ENCODE measurements at places on chromosomes 4 and X.

DNA sequence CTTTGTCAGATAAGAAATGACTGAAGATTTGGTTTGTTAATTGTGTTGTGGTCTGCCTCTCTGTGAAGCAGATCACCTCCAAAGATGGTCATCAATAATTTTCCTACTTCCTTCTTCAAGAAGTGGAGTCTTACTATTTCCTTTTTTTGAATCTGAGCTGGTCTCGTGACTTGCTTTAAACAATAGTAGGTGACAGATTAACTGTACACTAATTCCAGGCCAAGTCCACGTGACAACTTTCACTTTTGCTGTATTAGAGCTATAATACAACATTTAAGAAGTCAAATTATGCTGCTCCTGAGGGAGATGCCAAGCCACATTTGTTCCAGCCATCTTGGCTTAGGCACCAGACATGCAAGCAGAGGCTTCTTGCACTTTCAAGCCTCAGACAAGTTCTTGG is 393.8 kb upstream of the GRID2 start:
- DNase-seq, result no peak

GRCh38 chr4:36053930-36054329 is 190.4 kb downstream of the ARAP2 start:
- no peak for DNase-seq

- DNase-seq, result no peak
These were observed 25.9 kb downstream of the NSG1 start for GRCh38 chr4:4412641-4413372.

- DNase-seq, result no peak
These were observed 5.7 kb downstream of the DOK7 start for GRCh38 chr4:3468804-3469203.

- DNase-seq, result no peak
These were observed 198.4 kb downstream of the PALLD start for GRCh38 chr4:168695288-168695687.

DNA sequence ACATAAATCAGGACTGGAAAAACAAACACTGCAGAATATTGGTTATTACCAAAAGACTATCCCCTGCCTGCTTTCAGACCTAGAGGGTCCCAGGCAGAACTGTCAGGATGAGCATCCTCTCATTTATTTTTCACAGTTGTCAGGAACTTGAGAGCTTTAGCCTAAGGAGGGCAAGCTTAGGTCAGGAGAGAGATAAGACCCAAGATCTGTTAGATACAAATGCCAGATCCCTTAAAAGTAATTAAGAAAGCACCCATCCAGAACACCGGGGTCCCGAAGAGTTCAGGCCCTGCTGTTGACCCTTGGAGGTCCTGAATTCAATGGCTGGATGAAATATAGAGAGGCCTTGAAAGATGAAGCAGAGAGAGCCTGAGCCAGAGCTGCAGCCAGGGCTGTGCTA is 5.9 kb upstream of the MAGEB3 start:
- no peak for DNase-seq

DNA sequence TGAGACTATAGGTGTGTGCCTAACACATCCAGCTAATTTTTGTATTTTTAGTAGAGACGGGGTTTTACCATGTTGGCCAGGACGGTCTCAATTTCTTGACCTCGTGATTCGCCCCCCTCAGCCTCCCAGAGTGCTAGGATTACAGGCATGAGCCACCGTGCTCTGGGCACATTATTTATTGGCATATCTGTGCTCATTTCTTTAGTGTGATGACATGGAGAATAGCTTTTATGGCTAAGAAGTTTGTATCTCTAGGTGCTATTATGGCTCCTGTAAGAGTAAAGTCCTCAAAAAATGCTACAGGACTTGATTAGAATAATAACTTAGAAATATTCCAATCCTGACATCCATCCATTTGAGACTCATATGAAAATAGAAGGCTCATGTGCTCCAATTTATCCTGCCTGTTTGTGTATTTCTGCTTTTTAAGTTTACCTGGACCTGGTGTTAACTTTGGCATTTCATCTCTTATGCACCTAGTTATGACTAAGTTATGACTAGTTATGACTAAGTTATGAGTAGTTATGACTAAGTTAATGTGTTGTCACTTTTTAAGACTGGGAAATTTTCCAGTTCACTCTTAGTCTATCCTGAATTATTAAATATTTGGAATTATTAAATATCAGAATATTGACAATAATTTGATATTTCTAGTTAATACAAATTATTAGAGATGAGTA is 36.4 kb upstream of the UNC5C start:
- DNase-seq, result no peak

DNA sequence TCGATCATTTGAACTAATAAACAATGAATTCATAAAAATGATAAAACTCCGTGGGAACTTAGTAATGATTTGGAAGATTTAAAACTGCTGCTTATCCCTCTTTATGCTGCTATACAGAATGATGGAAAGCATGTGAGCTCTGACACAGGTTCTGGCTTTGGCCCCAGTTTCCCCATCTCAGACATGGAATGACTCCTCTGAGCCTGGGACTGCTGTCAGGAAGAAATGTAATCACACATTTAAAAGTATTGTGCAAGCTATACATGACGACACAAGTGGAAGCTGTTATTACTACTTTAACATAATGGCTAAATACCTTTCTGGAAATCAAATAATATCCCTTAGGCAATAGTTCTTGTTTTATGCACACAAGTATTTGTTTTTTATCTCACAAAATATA is 161.7 kb downstream of the DCHS2 start:
- peak; percentile 43 for DNase-seq

DNA sequence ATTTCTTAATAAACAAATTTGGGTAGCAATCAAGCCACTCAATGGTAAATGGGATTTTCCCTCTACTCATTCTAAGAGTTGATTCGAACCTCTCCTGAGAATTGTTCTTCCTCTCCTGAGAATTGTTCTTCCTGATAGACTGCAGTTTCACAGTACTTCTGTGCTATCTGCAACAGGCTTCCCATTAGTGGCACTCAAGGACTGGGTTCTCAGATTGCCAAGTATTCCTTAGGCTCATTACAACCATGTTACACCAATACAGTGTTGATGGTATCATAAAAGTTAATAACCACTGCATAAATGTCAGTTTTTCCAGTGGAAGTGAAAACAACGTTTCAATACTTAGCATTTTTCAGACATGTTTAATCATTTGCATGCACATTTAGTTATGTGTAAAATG is 201.6 kb downstream of the FRMPD4 start:
- DNase-seq, result no peak

- peak; percentile 58 for DNase-seq
These were observed 109.9 kb downstream of the SH3RF1 start for GRCh38 chr4:169160825-169161224.

- no peak for DNase-seq
These were observed 86.5 kb downstream of the DRD5 start for GRCh38 chr4:9867751-9868425.

GRCh38 chrX:51894697-51895336 is 1.4 kb downstream of the MAGED1 start:
- no peak for DNase-seq
